ENCODE measurements at places on chromosomes 5 and 9. TPM values are rescaled to one million over a fixed set of nuclear protein-coding genes. Genes with fewer than 3 reads are reported as not detected.
A peak's percentile ranks its signal among the peaks of the same experiment; 100 is the strongest.

The SAXO1 gene
- total RNA-seq = 0.05 TPM

The WNT8A gene
- total RNA-seq = not detected

The SEC61B gene
- total RNA-seq = 117 TPM

The MEIKIN gene
- total RNA-seq = not detected

GRCh38 chr5:138649316-138649720, 74.1 kb upstream of the HSPA9 start:
- no peak for DNase-seq

The CCDC171 gene
- total RNA-seq = 3.1 TPM

The WDR38 gene
- not detected for total RNA-seq

DNA sequence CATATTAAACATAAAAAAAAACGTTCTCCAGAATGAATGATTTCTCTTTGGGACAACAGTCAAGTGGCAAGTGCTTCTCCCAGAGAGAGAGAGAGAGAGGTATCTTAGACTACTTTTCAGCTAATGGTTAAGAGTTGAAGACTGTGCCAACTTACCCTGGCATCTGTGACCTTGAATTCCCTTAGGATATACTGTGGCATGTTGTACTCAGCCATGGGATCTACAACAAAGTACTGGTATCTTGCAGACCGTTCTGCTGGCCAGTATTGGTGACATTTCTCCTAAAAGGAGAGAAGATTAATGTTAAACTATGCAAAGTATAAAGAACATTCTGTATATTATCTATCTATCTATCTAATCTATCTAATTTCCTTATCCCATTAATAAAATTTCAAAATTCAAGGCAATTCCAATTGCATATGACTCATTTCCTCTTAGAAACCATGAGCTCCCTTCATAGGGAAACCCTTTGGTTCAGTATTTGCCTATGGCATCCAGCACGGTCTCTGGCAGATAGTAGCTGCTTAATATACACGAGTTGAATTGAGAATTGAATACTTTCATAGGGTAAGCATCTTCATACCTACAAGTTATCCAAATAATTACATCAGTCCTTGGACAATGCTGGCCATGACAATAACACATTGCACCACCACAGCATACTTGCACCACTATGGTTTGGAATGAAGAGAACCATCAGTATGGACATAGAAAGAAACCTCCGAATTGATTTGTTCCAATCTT, 539.4 kb upstream of the DMAC1 start:
- no peak for DNase-seq

- no peak for DNase-seq
Measured at GRCh38 chr5:27341342-27341741, 303.0 kb upstream of the CDH9 start.

The PAEP gene
- total RNA-seq = not detected

- no peak for DNase-seq
Measured at GRCh38 chr5:148808864-148809642, 17.4 kb upstream of the ADRB2 start.

- no peak for DNase-seq
Measured at GRCh38 chr5:150133581-150134197, 22.0 kb downstream of the PDGFRB start.

The HMMR gene
- 0.32 TPM for total RNA-seq

DNA sequence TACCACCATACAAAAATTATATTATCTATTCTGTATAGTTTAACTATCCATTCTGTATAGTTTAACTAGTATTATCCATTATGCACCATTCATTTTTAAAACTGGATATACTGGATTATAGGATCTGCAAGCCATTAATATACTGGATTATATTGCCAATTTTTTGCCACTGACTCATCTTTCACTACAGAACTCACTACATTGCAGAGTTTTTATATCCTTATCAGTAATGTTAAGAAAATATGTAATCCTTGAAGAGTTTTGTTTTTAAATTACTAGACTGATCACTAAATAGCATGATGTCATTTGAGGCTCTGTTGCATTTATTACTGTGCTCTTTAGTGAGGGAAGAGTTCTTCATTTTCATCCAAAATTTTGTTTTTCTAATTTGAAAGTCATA, 109.8 kb upstream of the SNX2 start:
- no peak for DNase-seq

DNA sequence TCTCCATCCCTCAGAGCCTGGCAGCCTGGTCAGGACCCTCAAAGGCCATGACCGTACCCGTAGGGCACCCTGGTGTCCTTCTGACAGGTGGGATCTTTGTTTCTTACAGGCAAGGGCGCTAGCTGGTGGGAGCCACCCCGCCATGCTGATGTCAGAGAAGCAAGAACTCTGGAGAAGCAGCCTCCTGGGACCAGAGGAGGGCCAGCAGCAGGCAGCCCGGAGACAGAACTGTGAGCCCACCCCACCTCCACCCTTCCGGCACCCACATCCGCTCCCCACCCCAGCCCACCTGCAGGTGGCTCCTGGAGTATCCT, 42.2 kb upstream of the IL17B start:
- DNase-seq = no peak

GRCh38 chr5:177530638-177531037, 13.9 kb upstream of the DDX41 start:
- peak; percentile 29 for DNase-seq

DNA sequence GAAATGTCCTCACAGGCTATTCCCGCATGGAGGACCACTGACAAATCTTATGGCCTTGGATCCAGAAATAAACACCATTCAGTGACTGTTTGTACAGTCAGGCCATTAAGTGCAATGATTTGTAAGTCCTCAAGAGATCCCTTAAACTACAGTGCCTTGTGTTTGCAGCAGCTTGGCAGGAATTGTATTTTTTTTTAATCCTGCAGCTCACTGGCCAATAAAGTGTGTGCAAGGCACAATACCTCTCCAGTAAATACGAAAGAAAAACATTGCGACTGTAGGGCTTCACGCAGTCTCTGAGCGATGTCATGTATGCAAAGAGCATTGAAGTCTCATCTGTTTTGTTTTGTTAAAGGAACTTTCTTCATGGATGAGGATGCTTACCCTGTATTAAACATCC, 74.2 kb upstream of the TUSC1 start:
- DNase-seq = no peak

The NIM1K gene
- total RNA-seq = 0.83 TPM

DNA sequence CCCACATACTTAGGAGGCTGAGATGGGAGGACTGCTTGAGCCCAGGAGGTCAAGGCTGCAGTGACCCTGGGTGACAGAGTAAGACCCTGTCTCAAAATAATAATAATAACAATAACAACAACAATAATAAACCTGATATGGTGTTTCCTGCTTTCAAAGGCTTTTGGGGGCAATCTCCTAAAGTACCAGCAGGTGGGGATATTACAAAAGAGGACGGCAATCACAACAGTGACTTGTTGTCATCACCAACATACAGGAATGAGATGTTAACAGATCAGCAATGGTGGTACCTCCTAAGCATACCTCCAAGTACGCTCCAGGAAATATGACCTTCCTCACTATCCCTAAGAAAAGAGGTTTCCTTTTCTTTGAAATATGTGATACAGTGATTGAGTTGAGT, 91.1 kb upstream of the RNF180 start:
- DNase-seq = no peak

The PDZD2 gene
- 4.1 TPM for total RNA-seq

DNA sequence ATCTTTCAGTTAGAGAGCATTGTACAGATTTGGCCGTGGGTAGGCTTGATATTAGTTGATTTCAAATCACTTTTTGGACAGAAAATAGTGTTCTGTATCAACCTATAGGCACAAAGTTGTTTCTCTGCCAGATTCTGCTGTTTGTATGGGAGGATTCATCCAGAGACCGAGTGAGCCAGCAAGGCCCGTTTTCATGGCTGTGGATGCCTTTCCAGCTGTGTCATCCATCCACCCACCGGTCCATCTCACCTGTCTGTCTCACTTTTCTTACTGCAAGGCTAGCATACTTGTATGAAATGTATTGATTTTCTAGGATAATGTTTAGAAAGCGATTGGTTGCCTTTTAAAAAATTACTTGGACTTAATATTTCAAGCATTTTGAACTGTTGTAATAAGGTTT, 34.4 kb downstream of the ICE1 start:
- DNase-seq = no peak

DNA sequence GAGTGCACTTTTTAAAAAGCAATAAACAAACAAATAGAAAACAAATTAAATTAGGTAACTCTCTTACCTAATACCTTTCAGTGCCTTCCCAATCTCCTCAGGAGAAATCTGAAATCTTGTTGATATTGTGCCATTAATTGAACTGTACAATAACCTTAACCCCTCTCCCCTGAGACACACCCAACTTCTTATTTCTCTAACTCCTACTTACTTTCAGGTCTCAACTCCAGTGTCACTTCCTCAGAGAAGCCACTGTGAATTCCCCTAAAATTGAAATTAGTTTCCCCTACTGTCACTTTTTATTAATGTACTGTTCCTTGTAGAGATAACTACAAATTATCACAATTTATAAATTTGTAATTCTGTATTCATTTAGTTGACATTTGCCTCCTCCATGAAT, 295.3 kb upstream of the TNC start:
- no peak for DNase-seq

GRCh38 chr9:95506428-95506677, 10.4 kb downstream of the PTCH1 start:
- DNase-seq = no peak

DNA sequence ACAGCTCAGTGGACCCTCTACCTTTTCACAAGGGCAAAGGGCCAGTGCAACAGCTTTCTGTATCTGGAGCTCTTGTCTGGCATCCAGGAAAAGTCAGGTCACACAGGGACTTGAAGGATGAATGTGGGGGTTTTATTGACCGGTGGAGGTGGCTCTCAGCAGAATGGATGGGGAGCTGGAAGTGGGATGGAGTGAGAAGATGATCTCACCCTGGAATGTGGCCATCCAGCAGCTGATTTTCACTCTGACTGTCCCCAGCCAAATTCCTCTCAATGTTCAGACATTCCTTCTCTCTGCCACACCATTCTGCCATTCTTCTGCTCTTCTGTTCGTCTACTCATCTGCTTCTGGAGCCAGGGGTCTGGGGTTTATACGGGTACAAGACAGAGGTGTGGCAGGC, 1119.9 kb downstream of the TAF11L14 start:
- no peak for DNase-seq

GRCh38 chr9:105198865-105199264, 45.6 kb upstream of the SLC44A1 start:
- no peak for DNase-seq

DNA sequence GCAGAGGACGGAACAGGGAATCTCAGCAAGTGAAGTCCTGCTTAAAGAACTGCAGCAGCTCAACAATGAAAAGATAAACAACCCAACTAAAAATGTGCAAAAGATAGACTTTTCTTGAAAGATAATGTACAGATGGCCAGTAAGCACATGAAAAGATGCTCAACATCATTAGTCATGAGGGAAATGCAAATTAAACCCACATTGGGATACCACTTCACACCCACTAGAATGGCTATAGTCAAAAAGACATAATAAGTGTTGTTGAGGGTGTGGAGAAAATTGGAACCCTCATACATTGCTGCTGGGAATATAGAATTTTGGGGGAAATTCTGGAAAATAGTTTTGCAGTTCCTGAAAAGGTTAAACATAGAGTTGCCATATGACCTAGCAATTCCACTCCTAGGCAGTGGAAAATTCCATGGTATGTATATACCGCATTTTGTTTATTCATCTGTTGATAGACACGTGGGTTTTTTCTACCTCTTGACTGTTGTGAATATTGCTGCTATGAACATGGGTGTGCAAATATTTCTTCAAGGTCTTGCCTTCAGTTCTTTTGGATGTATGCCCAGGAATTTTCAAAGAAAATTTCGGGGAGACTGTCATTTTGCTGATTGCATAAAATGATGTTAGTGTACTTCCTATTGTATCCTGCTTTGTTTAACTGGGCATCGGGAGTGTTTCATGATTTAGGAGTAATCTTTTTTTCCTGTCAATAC, 7.2 kb downstream of the CNOT8 start:
- DNase-seq = no peak

The MSX2 gene
- 1.1 TPM for total RNA-seq

DNA sequence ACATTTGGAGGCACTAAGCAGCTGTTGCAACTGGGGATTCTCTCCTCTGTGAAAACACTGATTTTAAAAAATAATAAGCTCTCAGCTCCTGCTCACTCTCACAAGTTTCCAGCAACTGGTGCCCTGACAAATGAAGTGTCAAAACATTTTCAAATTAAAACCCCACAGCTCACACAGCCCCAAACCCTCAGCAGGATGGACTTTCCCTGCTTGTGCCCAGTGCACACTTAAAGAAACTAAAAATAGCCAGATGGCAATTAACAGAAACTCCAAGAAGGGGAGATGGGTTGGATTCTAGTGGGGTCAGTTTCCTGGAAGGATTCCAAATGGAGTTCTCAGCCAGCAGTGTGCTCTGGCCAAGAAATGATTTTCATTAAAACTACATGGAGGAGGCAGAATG, 163.0 kb upstream of the PUM3 start:
- no peak for DNase-seq

The MYMK gene
- total RNA-seq = not detected

DNA sequence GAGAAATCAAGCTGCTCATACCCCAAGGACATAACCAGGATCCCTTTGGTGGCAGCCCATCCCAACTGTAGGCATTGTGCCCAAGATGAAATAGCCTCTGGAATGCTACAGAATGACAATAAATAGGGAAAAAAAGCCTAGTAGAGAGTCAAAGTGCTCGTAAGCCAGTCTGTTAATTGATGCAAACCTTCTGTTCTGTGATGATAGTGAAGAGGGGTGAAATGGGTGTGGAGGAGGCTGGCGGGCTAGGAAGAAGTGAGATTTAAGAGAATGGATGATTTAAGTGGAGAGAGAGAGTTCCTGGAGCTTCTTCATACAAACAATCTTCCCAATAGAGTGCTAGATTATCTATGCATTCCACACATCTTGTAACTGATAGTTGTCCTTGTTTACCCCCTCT, 301.0 kb upstream of the PCSK5 start:
- DNase-seq = no peak

DNA sequence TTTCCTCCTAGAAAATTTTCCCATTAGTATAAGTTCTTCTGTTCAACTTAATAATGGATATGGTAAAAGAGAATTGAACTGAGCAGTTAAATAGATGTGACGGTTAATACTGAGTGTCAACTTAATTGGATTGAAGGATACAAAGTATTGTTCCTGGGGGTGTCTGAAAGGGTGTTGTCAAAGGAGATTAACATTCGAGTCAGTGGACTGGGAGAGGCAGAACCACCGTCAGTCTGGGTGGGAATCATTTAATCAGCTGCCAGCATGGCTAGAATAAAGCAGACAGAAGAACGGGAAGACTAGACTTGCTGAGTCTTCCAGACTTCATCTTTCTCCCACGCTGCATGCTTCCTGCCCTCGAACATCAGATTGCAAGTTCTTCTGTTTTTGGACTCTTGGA, 689.6 kb upstream of the CDH10 start:
- DNase-seq = no peak

All from posterior vena cava (tissue), 2 donors.